Fibroblast of skin of back (primary cell): ENCODE measurements at places on chromosomes 5 and 9.

GRCh38 chr5:164235300-164235891 lies 730.0 kb downstream of the MAT2B start:
- peak; percentile 95 for DNase-seq

GRCh38 chr5:108606185-108606584 lies 141.5 kb upstream of the FER start:
- no peak for DNase-seq

- DNase-seq: no peak
These were observed 64.5 kb downstream of the STARD4 start for GRCh38 chr5:111447822-111448221.

- peak; percentile 79 for DNase-seq
These were observed 87.4 kb upstream of the ICE1 start for GRCh38 chr5:5335107-5335506.

GRCh38 chr9:115575147-115575546 lies 457.2 kb upstream of the TNC start:
- DNase-seq: no peak

DNA sequence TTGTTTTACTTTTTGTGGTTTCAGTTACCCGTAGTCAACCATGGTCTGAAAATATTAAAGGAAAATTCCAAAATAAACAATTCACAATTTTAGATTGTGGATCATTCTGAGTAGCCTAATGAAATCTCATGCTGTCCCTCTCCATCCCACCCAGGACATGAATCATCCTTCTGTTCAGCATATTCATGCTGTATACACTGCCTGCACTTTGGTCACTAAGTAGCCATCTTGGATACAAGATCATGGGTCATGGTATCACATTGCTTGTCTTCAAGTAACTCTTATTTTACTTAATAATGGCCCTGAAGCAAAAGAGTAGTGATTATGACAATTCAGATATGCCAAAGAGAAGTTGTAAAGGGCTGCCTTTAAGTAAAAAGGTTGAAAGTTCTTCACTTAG lies 536.5 kb upstream of the ACO1 start:
- DNase-seq: no peak

- DNase-seq: no peak
These were observed 906.3 kb upstream of the DMAC1 start for GRCh38 chr9:8705861-8706260.

DNA sequence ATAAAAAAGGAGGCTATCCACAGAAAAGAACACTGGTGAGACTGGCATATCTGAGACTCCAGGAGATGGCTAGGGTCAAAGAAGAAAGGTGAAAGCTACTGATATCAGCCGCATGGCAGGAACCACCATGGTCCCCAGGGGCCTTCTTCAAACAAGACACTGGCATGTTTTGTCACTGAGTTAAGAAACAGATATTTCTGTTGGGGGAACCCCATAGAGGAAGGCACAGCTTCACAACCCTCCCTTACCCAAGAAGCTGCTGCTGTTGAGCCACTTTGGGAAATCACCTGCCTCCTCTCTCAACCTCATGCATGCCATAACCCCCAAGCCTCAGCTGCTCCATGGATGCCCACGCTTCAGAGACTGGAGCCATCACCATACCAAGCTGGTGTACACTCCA lies 13.3 kb upstream of the BTNL3 start:
- DNase-seq: no peak

- DNase-seq: peak; percentile 16
These were observed 944 bp downstream of the ATOX1 start for GRCh38 chr5:151757233-151758140.

DNA sequence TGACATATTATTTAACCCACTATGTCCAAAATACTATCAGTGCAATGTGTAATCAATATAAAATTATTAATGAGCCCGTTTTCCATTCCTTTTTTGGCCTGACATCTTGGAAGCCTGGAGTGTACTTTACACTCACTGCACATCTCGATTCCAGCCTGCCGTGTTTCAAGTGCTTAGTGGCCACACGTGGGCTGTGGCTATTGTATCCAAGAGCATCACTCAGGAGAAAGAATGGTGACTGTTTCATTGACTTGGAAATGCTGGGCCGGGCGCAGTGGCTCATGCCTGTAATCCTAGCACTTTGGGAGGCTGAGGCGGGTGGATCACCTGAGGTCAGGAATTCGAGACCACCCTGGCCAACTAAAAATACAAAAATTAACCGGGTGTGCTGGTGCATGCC lies 54.5 kb downstream of the CFAP77 start:
- DNase-seq: no peak

- peak; percentile 36 for DNase-seq
These were observed 12.0 kb downstream of the GLRX start for GRCh38 chr5:95810305-95811125.

DNA sequence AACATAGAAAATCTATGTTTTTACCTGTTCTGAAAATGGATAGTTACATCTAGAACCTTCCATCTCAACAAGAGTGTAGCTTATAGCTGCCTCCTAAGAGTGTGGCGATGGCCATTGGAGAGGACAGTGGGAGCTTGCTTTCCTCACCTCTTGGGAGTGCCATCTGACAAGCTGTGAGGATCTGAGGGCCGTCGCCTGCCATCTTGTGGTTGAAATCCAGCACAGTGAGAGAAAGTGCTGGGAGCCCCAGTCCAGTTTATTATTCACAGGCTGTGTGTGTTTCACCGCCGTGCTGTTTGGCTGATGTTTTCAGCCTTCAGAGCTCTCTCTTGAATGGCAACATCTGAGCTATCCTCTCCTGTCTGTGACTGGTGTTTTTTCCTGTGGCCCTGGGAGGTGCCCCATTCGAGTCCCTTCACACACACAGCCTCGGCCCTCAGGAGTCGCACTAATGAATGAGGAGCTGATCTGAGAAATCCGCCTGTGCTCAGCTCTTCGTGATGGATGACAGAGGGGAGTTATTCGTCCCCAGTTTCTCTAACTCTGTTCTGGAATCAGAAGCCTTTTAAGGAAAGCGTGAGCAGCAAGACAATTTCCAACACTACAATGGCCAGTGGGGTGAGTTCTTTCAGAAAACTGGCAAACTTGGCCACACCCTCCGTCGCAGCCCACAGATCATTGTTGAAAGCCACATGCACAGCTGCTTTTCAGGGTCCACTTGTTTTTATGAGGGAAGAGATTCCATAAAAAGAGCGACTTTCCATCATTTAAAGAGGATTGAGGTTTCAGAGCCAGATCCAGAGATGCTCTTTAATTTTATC lies 170.3 kb downstream of the PDZD2 start:
- DNase-seq: peak; percentile 76

DNA sequence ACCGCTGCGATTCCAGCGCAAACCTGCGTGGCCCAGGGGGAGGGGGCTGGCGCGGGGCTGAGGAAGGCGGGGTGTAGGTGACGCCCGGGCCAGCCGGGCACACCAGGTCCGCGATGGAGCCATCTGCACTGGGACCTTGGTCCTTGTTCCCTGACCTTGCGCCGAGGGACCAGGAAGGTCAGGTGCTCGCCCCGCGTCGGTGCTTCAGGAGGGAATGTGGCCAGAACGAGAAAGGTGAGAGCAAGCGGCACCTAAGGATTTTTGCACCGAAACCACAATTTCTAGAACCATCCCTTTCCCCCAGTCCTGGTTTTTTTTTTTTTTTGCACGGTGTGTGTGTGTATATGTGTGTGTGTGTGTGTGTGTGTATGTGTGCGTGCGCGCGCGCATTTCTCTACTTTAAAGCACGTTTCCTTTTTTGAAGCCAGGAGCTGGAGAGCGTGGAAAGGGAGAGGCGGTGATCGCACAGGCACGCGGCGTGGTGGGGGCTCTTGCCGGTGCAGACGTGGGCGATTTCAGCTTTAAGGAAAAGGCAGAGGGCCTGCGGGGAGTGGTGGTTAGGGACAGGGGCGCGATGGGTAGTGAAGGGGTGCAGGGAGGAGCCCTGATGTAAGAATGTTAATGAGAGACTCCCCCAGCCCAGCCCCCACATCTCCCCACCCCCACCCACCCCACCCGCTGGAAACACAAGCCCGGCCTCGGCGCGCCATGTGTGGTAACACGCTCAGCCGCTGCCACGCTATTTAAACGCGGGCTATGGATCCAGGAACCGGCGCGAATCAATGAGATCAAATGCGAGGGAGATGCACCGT lies at the start of gene NPR3:
TSS of gene NPR3 (plus strand) at position 772 of the 812 bp plus-strand sequence. CDS start 456 bp downstream, outside the sequence.
- DNase-seq: peak; percentile 60

GRCh38 chr5:177183766-177184360 lies 50.3 kb downstream of the NSD1 start:
- no peak for DNase-seq

GRCh38 chr9:32596936-32597335 lies 24.0 kb upstream of the NDUFB6 start:
- DNase-seq: no peak

DNA sequence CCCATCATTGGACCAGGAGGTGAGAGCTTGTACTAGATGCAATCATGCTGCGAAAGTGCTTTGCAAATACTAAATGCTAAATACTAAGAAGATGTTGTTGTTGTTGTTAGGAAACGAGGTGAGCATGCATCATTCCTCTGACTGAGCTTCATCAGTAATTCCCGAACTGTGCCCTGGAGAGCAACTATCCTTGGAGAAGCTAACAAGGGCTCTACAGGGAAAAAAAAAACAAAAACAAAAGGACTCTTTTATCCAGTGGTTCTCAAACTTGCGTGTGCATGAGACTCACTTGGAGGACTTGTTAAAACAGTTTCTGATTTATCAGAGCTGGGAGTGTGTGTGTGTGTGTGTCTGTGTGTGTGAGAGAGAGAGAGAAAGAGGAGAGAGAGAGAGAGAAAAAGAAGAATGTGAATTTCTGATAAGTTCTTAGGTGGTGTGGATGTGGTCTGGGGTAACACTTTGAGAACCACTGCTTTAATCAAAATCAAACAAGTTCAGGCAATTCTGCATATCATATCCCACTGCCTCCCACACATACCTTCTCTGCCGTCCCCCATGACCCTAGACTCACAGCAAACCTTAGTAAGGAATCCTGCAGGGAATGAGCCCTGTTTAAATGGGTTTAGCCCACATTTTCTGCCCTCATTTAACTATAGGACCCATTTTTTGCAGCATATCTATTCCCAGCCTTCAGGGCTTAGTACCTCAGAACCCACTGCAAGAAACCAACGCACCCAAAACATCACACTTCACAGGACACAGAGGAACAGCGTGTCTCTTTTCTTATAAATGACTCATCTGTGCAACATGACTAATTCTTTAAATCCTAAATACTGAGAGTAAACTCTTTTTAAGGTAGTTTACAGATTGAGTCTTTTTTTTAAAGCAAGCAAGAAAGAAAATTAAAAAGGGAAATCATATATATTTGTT lies 48.9 kb downstream of the PDE6A start:
- DNase-seq: peak; percentile 23

DNA sequence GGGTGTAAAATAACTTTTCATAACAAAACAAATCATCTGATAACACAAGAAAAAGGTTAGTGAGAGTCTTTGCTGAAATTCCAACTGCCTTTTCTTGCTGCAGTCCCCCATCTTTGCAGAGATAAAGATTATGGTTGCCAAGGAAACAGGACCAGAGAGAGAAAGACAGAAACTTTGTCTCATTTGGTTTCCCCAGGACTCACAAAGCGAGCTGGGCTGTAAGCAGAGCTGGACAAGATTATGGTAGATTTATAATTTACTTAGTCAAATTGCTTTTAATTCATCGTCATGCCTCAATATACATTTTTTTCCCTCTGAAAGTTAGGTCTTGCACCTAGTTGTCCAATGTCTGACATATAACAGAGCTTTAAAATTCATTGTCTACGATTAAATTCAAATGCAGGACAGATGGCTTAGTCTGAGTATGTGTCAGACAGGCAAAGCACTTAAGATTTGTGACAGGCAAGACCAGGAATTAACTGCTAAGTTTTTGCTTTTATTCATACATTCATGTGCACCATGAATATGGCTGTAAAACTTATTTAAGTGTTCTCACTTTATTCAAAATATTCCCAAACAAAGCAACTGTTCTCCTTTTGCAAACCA lies 17.4 kb downstream of the ENC1 start:
- no peak for DNase-seq

DNA sequence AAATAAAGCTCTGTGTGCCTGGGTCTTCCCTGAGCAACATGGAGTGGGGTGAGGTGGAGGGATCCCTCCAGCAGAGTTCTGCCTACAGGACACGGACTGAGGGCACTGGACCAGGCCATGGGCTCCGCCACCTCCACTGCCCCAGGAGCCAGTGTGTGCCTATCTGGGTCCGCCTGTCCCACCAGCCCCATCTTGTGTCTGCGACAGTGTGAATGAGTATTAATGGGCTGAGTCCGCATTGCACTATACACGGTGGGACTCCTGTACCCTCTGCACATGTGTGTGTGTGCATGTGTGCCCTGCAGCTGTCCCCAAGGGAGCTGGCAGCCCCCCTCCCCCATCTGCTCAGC lies 11.4 kb downstream of the FGFR4 start:
- DNase-seq: no peak

DNA sequence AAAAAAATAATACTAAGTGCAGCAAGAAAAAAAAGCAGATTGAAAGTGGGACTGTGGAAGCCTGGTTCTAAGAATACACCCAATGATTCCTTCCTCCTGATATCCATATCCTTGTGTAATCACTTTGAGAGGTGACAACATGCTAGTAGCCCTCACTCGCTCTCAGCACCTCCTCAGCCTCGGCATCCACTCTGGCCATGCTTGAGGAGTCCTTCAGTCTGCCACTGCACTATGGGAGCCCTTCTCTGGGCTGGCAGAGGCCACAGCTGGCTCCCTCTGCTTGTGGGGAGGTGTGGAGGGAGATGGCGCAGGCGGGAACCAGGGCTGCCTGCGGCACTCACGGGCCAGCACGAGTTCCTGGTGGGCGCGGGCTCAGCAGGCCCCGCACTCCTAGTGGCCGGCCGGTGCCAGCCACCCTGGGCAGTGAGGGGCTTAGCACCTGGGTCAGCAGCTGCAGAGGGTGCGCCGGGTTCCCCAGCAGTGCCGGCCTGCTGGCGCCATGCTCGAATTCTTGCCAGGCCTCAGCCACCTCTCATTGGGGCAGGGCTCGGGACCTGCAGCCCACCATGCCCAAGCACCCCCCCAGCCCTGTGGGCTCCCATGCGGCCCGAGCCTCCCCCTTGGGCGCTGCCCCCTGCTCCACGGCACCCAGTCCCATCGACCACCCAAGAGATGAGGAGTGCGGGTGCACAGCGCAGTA lies 24.5 kb upstream of the SELENOP start:
- no peak for DNase-seq

- DNase-seq: peak; percentile 76
These were observed 133.0 kb upstream of the TUT7 start for GRCh38 chr9:86486891-86487837.

DNA sequence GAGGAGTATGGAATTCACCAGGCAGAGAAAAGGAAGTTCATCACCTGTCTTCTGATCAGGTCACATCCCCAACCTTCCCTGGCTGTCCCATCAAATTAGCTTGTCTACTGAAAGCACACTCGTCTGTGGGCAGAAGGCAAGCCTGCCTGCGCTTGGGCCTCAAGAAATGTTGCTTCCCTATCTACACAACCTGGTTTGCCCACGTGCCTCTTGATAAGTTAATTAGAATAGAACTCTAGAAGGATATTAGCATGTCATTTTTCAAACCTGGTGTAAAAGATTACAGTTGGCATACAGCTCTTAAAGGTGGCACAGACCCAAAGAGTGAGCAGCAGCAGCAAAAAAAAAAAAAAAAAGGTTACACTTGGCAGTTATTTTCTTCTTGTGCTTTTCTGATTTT lies 5.1 kb downstream of the TTC23L start:
- DNase-seq: no peak

- peak; percentile 86 for DNase-seq
These were observed 37.8 kb upstream of the RNF20 start for GRCh38 chr9:101495810-101496209.
